Frontal cortex (tissue), 4 donors: ENCODE measurements at places on chromosomes 13 and 19. TPM values are rescaled to one million over a fixed set of nuclear protein-coding genes. Genes with fewer than 3 reads are reported as not detected.

The SMIM44 gene
- total RNA-seq: not detected

The CCNA1 gene
- 10.2 TPM for total RNA-seq

The SIGLEC9 gene
- 0.41 TPM for total RNA-seq

The NPAS1 gene
- 2.9 TPM for total RNA-seq

The TMEM59L gene
- 34.2 TPM for total RNA-seq

The ZNF626 gene
- total RNA-seq: 33.4 TPM

The CRX gene
- not detected for total RNA-seq

The GNA15 gene
- total RNA-seq: 0.82 TPM

The ATP4B gene
- total RNA-seq: not detected

The PLA2G4C gene
- total RNA-seq: 11.4 TPM

The GZMM gene
- total RNA-seq: 0.41 TPM

The TMEM238 gene
- 0.41 TPM for total RNA-seq

The GPR12 gene
- 39.5 TPM for total RNA-seq

The SMIM24 gene
- total RNA-seq: not detected

The PRTN3 gene
- 1.2 TPM for total RNA-seq

The PRKCG gene
- total RNA-seq: 1.2 TPM

The PGLYRP1 gene
- total RNA-seq: not detected

The CLEC4M gene
- not detected for total RNA-seq

The METTL21C gene
- total RNA-seq: 0.41 TPM

The FAM216B gene
- 0.41 TPM for total RNA-seq

The ONECUT3 gene
- total RNA-seq: not detected

The EXOC3L2 gene
- not detected for total RNA-seq

The ARHGAP45 gene
- total RNA-seq: 1.2 TPM

The KLHL1 gene
- total RNA-seq: 70.9 TPM

The KASH5 gene
- not detected for total RNA-seq

The ZNF473 gene
- total RNA-seq: 11.0 TPM

The SLAIN1 gene
- 506 TPM for total RNA-seq

The CEACAM3 gene
- not detected for total RNA-seq

The RYR1 gene
- 4.5 TPM for total RNA-seq

The ZNRF4 gene
- not detected for total RNA-seq

The MCEMP1 gene
- total RNA-seq: not detected

The S1PR2 gene
- total RNA-seq: 2.4 TPM

The ZNF835 gene
- total RNA-seq: 13.0 TPM

The TNFSF13B gene
- total RNA-seq: 1.6 TPM

The PRR19 gene
- total RNA-seq: 2.0 TPM

The DCT gene
- 0.41 TPM for total RNA-seq

The RAB4B gene
- 6.1 TPM for total RNA-seq

The RFC3 gene
- 15.9 TPM for total RNA-seq

The PCDH9 gene
- total RNA-seq: 64.4 TPM

The LILRB4 gene
- 0.82 TPM for total RNA-seq

The ZNF418 gene
- 53.4 TPM for total RNA-seq

The CPAMD8 gene
- total RNA-seq: 4.9 TPM

The NCAN gene
- total RNA-seq: 162 TPM

The BEST2 gene
- total RNA-seq: not detected

The SLC46A3 gene
- 2.9 TPM for total RNA-seq

The ZNF729 gene
- total RNA-seq: not detected

The CDC42EP5 gene
- 4.1 TPM for total RNA-seq

The TTYH1 gene
- total RNA-seq: 65.2 TPM

The FBXW9 gene
- 6.5 TPM for total RNA-seq

The LRG1 gene
- under 0.01 TPM for total RNA-seq

The KLK6 gene
- not detected for total RNA-seq

The ZNF850 gene
- 6.1 TPM for total RNA-seq

The CPB2 gene
- total RNA-seq: not detected

The IGLON5 gene
- total RNA-seq: 4.1 TPM

The SGCG gene
- 0.82 TPM for total RNA-seq

The SMAD9 gene
- 9.8 TPM for total RNA-seq

The ZNF610 gene
- total RNA-seq: 20.0 TPM

The ANGPTL8 gene
- total RNA-seq: not detected

The ZNF534 gene
- total RNA-seq: 3.3 TPM

The APLP1 gene
- 214 TPM for total RNA-seq
